ENCODE measurements at places on chromosomes 4 and X.

- no peak for DNase-seq
Observed at GRCh38 chrX:140318296-140318695, 186.6 kb downstream of the SOX3 start.

- DNase-seq, result no peak
Observed at GRCh38 chrX:47239199-47239598, 6.4 kb downstream of the USP11 start.

GRCh38 chr4:70746179-70746839 is 24.5 kb downstream of the RUFY3 start:
- no peak for DNase-seq

- DNase-seq, result no peak
Observed at GRCh38 chr4:103092245-103092644, 7.4 kb downstream of the BDH2 start.

Data from T-helper 17 cell (primary cell).